ENCODE measurements at places on chromosomes 5 and 9.

DNA sequence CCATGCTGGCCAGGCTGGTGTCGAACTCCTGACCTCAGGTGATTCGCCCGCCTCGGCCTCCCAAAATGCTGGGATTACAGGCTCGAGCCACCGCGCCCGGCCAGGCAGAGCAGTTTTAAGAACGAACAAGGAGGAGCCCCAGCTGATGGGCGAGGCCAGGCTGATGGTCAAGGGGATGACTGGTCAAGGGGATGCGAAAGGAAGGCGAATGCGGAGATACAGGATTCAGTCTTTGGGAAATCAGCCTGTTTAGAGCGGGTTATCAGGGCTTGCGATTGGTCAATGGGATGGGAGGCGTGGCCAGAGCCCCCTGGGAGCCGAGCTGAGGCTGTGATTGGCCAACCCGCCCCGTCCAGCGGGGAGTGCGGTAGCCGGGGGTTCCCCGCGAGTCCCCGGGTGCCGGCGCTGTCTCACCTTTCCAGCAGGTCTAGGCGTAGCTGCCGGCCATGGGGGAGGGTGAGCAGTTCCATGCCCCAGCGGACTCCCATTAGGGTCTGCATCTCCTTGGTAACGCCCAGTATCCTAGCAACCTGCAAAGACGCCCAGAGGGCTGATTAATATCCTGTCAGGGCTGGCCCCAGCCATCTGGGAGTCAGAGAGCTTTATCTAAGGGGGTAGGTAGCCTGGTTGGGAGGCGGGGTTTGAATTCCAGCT is 7.5 kb upstream of the TOR2A start:
- DNase-seq: peak; percentile 98

GRCh38 chr5:154285661-154286408 is 95.3 kb downstream of the GALNT10 start:
- DNase-seq: peak; percentile 82

DNA sequence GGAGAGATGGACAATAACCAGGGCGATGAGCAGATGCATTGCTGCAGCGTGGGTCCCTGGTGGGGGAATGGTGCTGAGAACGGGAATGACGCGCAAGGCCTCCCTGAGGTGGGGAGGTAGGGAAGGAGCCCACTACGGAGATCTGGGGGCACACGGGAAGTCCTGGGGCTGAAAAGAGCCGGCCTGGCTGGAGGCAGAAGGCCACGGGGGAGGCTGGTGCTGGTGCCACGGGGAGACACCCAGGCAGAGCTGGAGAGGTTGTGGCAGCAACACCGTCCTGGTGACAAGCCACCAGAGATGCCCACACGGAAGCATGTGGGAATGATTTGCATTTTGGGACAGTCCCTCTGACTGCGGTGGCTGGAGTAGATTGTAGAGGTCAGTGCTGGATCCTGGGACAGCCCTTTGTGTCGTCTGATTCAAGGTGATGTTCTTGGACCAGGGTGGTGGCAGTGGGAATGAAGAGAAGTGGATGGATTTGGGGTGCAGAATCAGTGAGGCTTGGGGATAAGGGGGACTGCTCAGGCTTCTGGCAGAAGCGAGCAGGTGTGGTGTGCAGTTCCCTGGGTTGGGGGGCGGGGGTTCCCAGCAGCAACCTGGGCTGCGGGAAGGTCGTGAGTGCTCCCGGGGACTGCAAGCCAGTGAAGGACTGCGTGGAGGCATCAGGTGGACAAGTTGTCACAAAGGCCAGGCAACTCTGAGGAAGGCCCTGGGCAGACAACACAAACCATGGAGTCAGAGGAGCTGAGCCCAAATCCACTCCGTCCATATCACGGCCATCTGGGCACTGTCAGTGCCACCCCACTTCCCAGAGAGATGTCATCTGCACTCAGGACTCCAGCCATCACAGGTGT is 25.2 kb upstream of the CNOT6 start:
- no peak for DNase-seq

- no peak for DNase-seq
Measured at GRCh38 chr9:129861447-129861827, 26.2 kb downstream of the USP20 start.

DNA sequence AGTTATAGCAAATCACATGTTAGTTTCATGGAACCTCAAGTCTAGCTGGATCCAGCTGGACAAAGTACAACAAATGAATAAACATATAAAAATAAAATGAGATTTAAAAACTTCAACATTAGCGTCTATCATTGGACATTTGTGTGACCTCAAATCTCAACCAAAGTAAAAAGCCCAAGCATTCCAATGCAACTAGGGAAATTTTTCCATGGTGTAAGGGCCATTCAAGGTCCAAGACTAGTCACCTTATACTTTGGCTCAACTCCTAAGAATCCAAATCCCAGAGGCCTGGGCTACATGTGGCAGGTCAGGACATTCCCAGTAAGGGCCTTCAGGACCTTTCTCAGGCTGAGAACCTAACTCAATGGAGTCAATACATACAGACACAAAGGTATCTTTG is 137.4 kb upstream of the DMAC1 start:
- no peak for DNase-seq

DNA sequence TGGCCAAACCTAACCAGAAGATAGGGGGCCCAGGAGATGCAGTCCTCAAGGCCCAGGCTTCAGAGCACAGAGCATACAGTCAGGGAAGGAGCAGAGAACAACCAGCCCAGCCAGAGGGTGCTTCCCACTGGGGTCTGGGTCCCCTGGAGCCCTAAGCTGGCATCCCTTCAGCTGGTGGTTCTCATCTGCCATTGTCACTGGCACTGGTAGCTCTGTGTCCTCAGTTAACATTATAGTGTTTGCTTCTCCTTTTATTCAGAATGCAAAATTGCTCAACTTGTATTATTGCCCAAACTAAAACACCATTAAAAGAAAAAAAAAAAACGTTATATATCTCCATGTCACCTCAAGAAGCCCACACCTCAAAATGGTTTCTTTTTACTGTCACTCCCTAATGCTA is 219.2 kb downstream of the ENC1 start:
- DNase-seq: no peak

DNA sequence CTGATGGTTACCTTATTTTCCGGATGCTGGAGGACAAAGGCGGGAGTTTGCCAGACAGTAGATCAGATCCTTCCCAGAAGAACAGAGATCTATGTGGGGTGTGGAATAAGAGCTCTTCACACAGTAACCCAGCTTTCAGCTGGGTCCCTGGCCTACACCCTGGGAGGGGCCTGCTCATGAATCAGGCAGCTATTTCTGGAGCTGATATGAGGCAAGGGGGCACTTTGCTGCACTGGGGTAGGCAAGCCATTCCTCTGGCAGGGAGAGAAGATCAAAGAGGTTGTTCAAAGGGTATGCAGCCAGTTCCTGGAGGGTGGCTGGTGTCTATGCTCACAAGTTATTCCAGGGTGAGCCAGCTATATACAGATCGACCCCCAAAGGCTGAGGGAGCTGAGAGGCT is 48.6 kb downstream of the CYSTM1 start:
- DNase-seq: no peak

DNA sequence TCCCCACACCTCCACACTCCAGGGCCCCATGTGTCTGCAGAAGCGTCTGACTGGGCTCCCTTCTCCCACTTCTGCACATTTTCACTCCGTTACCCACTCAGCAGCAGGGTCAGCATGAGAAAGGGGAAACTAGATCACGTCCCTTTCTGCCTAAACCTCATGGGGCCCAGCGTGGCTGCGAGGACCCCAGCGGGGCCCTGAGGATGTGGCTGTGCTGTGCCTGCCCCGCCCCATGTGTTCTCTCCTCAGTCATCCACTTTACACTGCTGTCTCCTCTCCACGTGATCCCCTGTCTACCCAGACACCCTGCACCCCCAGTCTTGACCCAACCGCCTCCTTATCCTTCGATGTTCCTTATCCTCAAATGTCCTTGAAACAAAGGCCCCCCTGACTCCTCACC is 59.8 kb upstream of the OTULINL start:
- no peak for DNase-seq

- no peak for DNase-seq
Measured at GRCh38 chr9:99085949-99086948, 18.7 kb upstream of the TGFBR1 start.

- no peak for DNase-seq
Measured at GRCh38 chr9:26723486-26723885, 169.1 kb downstream of the CAAP1 start.

- peak; percentile 35 for DNase-seq
Measured at GRCh38 chr5:148740966-148741742, 85.3 kb upstream of the ADRB2 start.

DNA sequence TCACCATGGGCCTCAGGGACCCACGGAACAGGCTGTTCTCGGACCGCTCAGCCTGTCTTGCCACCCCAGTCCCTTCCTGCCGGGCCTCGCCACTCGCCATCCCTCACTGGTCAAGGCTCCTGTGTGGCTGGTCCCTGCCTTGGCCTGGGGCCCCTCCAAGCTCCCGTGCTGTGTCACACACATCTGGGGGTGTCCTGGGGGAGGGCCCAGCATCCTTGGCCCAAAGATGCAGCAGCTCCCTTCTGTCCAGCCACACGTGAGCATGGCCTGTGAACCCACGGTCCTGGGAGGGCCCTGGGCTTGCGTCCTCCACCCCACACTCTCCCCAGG is 425 bp upstream of the EGFL7 start:
- DNase-seq: no peak

DNA sequence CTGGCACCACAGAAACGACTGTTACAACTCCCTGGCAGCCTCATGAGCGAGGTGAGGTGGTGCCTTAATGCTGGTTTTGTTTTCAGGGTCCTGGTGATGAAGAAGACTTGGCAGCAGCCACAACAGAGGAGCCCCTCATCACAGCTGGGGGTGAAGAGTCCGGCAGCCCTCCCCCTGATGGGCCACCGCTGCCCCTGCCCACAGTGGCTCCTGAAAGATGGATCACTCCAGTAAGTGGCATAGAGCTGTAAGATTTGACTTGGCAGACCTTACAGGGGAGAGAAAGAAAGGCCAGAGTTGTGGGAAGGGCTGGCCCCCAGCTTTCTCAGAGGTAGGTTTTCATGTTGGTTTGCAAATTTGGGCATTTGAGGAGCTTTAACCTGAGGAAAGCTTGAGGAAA is 72.2 kb downstream of the COL15A1 start:
- DNase-seq: no peak

DNA sequence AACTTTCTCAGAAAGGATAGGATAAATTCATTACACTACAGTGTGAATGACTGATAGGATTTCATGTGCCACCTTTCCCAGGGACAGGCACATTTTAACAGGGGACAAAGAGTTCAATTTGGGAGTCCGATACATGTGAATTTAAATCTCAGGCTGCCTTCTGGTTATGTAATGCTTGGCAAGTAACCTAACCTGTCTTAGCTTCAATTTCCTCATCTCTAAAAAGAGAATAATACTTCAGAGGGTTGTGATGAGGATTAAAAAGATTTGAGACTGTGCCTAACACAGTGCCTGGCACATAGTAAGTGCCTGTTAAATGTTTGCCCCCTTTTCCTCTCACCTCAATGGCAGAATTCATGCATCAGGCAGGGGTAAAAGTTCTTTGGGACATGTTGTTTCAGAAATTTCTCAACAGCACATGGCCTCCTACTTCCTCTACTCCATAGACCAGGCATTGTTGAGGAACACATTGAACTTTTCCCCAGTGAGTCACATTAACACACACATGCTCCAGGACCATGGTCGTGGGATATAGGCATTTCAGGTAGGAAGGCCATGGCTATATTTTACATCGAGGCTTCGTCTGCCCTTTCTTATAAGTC is 94.6 kb upstream of the EGFLAM start:
- no peak for DNase-seq

DNA sequence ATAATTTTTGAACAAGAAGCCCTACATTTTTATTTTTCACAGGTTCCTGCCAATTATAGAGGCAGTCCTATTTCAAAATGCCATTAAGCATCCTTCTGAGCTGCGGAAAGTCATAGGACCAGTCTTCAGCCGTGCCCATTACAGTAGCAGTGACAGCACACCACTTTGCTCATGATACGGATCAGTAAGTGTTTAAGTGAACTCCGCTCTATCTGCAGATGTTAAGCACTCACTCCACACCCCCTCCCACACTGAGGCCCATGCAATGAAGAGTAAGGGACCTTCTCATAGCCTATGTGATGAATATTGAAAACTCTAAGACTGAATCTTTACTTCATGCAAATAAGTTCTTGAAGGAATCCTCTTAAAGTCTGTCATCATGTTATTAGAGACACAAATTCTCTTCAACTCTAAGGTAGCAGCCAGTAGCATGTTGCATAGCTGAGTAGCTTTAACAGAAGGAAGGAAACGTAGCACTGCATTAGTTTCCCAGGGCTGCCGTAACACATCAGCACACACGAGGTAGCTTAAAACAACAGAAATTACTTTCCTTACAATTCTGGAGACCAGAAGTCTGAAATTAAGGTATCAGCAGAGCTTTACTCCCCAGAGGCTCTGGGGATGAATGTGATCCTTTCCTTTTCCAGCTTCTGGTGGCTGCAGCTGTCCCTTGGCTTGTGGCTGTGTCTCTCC is 20.3 kb upstream of the TAF11L2 start:
- peak; percentile 83 for DNase-seq

DNA sequence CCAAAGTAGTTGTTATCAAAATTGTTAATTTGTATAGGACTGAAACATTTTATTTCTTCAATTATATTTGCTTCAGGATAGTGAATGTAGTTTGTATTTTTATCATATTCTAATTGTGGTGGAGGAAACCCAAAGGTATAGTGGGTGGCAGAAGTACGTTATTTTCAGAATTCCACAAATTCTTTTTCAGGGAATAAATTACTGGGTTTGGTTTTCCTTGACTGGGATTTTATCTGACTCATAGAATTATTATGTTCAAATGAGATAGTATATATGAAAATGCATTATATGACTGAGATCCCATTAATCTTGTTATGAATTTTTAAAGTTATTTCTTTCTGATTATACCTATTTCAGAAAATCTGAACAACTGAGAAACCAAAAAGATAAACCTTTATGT is 73.7 kb downstream of the VPS13A start:
- DNase-seq: no peak

DNA sequence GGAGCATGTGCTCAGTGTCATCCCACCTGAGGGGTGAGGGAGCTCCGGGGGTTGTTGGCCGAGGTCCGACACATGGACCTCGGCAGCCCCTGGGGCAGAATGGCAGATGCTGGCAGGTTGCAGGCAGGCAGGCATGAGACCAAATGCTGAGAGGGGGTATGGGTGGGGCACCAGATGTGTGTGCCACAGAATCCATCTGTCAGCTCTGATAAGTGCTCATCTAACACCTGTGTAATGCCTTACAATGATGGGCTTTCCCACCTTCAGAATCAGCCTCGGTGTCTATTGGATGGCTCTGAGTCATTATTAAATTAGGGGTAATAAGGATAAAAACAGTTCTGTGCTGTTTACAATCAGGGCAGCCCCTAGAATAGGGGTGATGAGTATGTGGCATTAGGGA is 73.1 kb upstream of the SAP30L start:
- peak; percentile 81 for DNase-seq

DNA sequence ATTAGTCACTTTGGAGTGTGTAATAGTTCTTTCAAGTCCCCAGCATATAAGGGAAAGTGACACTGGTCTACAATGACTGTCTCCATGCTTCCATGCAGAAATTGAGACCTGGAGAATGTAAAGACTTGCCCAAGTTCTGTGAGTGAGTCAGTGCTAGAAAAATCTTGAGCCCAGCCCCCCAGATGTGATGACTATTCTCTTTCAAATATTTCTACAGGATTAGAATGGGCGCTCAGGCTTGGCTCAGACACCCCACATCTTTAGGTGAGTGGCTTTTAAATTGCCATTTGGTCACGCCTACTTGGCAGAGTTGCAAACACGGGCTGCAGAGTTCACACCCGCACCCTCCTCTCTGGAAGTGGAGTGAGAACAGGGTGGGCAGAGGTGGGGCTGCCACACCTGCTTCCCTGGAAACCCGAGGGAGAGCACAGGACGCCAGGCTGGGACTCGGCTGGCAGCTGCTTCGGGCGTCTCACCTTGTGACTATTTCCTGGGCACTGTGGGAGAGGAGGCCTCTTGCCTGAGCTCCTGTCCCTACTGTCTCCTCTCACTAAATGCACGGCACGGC is 37.6 kb downstream of the ROPN1L start:
- DNase-seq: no peak

Data from NCI-H524 (cell line).